ENCODE measurements at places on chromosomes 1 and 21.

DNA sequence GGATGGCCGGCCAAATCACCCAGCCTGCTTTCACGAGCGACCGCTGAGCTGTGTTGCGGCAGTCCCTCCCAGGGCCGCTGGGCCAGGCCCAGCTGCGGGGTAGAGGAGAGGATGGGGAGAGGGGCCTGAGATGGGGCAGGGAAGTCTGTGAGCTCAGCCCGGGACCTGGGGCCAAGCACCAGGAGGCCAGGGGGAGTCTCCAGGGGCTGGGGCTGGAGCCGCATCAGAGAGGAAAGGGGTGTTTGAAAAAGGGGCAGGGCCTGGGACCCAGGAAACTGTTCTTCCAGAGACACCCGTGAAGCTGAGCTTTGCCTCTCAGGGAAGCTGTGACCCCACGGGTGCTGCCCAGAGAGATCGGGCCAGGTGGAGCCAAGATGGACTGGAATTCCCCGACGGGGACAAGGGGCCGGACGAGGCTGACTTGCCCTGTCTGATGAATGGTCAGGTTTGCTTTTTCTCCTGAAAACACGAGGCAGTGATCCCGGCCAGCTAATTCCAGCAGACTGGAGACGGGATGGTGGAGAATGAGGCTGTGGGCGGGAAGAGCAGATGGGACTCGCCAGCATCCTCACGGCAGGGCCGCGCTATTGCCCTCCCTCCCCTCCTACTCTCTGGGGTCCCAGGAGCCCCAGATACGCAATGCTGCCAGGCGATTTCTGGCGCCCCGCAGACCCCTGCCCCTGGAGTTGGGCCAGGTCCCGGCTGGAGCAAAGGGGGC is 40.3 kb upstream of the COL18A1 start:
- DNase-seq = no peak

DNA sequence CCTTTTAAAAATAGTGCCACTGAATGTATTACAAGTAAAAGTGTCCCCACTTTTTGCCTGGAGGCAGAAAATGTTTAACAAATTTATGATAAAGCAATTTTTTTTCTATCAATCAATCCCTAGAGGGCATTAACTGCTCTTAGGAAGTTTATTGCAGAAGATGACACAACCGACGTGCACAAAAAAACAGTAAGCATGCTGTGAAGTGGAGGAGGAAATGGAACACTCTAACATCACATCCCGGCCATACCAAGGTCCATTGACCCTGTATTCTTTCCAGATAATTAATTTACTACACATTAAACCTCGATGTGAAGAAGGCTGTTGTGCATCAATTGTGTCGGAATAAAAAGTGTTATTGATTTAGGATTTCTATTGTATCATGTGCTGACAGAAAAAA is 264.9 kb upstream of the NR5A2 start:
- DNase-seq = no peak

DNA sequence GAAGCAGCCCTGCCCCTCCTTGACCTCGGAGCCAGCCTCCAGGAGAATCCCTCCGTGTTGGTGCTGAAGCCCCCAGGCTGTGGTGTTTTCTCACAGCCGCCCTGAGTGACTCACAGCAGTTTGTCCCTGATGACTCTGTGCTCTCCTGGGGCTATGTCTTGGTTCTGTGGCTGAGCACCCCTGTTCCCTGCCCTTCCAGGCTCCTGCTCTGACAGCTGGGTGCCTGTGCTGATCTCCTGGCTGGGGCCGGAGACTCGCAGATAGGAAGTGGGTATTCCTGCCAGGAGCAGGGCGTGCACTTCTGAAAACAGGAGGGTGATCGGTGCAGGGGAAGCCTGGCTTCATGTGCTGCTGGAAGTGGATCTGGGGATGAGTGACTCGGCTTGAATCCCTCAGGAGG is 34.5 kb downstream of the POFUT2 start:
- DNase-seq = no peak

DNA sequence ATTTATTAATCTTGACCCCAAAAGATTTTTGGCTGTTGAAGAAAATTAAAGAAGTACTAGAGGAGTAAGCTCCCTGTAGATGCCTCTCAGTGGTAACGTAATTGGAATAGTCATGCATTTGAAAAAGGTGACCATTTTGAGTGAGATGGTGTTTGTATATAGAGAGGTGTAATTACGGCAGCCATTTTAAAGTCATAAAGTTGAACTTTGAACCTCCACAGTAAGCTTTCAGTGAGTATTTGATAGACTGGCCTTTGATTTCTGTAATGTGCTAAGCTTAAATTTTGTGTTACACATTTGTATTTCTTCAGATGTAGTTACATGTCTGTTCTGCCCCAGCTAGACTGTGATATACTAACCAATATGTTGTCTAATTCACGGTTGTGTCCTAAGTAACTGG is 21.5 kb upstream of the TMCO2 start:
- no peak for DNase-seq

- no peak for DNase-seq
These were observed 31.2 kb upstream of the COL6A2 start for GRCh38 chr21:46066591-46067331.

GRCh38 chr1:18953731-18954231 is 2.7 kb downstream of the IFFO2 start:
- DNase-seq = no peak

- no peak for DNase-seq
These were observed 28.0 kb upstream of the KAZN start for GRCh38 chr1:14570514-14570913.

GRCh38 chr1:88982055-88982454 is 10.4 kb downstream of the KYAT3 start:
- DNase-seq = no peak

- no peak for DNase-seq
These were observed 35.4 kb downstream of the TMPRSS15 start for GRCh38 chr21:18368205-18368604.

- no peak for DNase-seq
These were observed 10.0 kb upstream of the RASSF5 start for GRCh38 chr1:206497363-206497762.

GRCh38 chr21:36087362-36088138 is 17.7 kb downstream of the CBR1 start:
- DNase-seq = no peak

- DNase-seq = no peak
These were observed 33.2 kb upstream of the SAMD13 start for GRCh38 chr1:84268346-84268745.
